Pancreas (tissue), 10 donors: ENCODE measurements at places on chromosomes 16 and 17. TPM values are rescaled to one million over a fixed set of nuclear protein-coding genes. Genes with fewer than 3 reads are reported as not detected.
A peak's percentile ranks its signal among the peaks of the same experiment; 100 is the strongest.

- no peak for DNase-seq
- H3K36me3 ChIP-seq = no peaks in the 10 kb centered on the region
- peak overlapping the region; percentile 33 for H3K4me3 ChIP-seq
Observed at GRCh38 chr17:46978489-46979146, 435 bp downstream of the RPRML start.

DNA sequence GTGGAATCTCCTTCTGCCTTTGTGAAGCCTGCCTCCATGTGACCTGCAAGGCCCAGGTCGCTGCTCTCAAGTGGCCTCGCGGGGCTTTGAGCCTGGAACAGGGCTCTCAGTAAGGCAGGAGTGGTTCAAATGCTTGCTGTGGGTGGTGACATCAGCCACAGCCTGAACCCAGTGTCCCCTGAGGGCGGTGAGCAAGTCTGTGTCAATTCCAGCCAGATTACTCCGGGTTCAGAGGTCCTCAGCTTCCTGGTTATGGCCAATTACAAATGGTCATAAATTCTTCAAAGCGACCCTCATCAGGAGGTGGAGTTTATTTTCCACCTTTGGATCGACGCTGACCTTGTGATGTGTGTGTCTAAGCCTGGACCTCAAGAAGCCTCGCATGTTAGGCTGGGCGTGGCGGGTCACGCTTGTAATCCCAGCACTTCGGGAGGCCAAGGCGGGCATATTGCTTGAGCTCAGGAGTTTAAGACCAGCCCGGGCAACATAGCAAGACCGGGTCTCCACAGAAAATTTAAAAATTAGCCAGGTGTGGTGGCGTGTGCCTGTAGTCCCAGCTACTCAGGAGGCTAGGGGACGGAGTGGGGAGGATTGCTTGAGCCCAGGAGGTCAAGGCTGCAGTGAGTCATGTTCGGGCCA lies 17.3 kb downstream of the LGALS3BP start:
- no peaks in the 10 kb centered on the region for H3K27me3 ChIP-seq
- H3K4me3 ChIP-seq = no peak overlapping the region
- no peak for DNase-seq
- no peak overlapping the region for H3K27ac ChIP-seq

GRCh38 chr17:7476494-7476893 lies 2.9 kb downstream of the ZBTB4 start:
- H3K4me1 ChIP-seq = peaks cover 22% of the 10 kb centered on the region
- DNase-seq = no peak
- H3K4me3 ChIP-seq = no peak overlapping the region
- no peaks in the 10 kb centered on the region for H3K36me3 ChIP-seq

- H3K27ac ChIP-seq = no peak overlapping the region
- no peak for DNase-seq
- peaks cover 13% of the 10 kb centered on the region for H3K4me1 ChIP-seq
- H3K36me3 ChIP-seq = no peaks in the 10 kb centered on the region
- H3K27me3 ChIP-seq = no peaks in the 10 kb centered on the region
Observed at GRCh38 chr16:53832896-53833544, 129.1 kb downstream of the FTO start.

DNA sequence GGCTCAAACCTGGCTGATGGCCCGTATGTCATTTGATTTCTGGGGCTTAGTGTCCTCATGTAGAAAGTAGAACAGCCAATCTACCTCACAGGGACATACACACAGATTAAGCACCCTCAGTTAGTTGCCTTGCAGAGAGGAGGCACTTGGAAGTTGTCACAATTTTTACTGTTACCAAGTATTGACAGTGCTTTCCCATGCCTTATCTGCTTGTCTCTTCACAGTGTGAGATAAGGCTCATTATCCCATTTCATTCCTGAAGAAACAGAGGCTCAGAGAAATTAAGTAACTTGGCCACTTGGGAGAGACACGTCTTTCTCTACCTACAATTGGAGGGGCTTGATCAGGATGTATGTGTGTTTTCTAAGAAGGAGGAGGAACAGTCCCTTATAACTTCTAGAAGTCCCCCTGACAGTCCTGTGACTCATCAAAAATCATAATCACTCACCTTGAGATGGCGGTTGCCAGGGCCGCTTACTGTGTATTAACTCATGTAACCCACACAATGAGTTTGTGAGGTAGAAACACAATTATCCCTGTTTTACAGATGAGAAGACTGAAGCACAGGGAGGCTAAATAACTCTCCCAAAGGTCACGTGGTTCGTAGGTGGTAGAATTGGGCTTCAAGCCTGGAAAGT lies 56.9 kb upstream of the LHX1 start:
- DNase-seq = no peak
- peaks cover 3% of the 10 kb centered on the region for H3K27me3 ChIP-seq
- H3K4me3 ChIP-seq = no peak overlapping the region
- H3K27ac ChIP-seq = no peak overlapping the region
- H3K36me3 ChIP-seq = no peaks in the 10 kb centered on the region

DNA sequence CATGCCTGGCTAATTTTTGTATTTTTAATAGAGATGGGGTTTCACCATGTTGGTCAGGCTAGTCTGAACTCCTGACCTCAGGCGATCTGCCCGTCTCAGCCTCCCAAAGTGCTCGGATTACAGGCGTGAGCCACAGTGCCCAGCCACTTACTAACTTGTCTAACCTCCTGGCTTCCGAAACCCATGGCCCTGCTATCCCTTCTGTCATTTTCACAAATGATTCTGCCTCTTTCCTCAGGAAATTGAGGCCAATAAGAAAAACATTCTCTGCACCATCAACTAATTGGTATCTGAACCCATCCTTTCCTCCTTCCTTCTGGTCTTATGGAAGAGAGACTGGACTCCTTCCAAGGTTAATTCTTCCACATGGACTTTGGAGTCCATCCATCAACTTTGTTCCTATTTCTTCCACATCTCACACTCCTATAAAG lies 27.9 kb upstream of the TNRC6A start:
- H3K4me3 ChIP-seq = no peak overlapping the region
- DNase-seq = no peak
- H3K4me1 ChIP-seq = peaks cover 5% of the 10 kb centered on the region
- H3K36me3 ChIP-seq = no peaks in the 10 kb centered on the region
- no peaks in the 10 kb centered on the region for H3K27me3 ChIP-seq

DNA sequence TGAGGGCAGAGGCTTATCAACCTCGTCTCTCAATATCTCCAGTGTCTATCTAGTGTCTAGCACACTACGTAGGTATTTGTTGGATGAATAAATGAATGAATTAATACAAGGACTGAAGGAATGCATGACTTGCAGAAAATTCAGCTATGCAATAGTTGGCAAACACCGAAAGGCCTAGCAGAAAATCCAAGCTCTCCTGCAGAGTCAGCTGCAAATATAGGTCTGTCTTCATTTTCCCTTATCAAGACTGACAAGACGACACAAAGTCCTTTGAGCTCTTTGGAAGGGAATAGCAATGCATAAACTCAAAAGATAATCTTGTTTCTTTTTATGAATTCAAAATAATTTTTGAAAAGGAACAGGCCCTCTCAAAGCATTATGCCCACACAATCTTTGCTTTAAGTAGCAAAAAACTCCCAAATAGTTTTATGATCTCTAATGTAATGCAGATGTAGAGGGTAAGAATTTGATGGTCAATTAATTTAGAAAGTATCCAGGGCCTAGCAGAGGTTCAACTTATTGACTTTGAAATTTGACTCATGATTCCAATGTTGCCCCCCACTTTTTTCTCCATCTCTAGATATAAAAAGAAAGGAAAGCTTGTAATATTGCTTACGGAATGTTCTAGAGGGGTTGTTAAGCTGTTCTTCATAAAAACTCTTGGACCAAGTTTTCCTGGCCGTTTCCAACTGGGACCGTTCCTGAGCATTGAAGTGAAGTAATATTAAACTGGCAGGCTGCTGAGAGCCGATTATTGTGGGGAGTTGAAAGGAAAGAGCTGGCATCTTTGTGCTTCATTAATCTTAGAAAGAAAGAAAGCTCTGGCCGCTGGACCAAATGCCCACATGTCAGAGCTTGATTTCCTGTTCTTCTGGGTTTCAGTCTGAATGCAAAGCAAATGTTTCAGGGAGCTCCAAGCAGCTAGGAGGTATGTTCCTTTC lies 227.3 kb downstream of the HS3ST3A1 start:
- no peaks in the 10 kb centered on the region for H3K36me3 ChIP-seq
- DNase-seq = no peak
- no peaks in the 10 kb centered on the region for H3K27me3 ChIP-seq
- H3K4me1 ChIP-seq = no peaks in the 10 kb centered on the region
- H3K4me3 ChIP-seq = no peak overlapping the region

- no peak overlapping the region for H3K27ac ChIP-seq
- no peaks in the 10 kb centered on the region for H3K4me1 ChIP-seq
- H3K4me3 ChIP-seq = no peak overlapping the region
- H3K27me3 ChIP-seq = no peaks in the 10 kb centered on the region
- no peak for DNase-seq
Observed at GRCh38 chr16:5003828-5004227, 29.9 kb downstream of the NAGPA start.

GRCh38 chr16:9008601-9009260 lies 45.0 kb upstream of the USP7 start:
- H3K4me1 ChIP-seq = peaks cover 4% of the 10 kb centered on the region
- H3K27ac ChIP-seq = no peak overlapping the region
- H3K36me3 ChIP-seq = no peaks in the 10 kb centered on the region
- H3K27me3 ChIP-seq = no peaks in the 10 kb centered on the region
- H3K4me3 ChIP-seq = no peak overlapping the region
- peak; percentile 74 for DNase-seq

GRCh38 chr16:88441460-88441859 lies 11.6 kb upstream of the ZFPM1 start:
- H3K27me3 ChIP-seq = no peaks in the 10 kb centered on the region
- no peaks in the 10 kb centered on the region for H3K36me3 ChIP-seq
- H3K27ac ChIP-seq = no peak overlapping the region
- H3K4me1 ChIP-seq = no peaks in the 10 kb centered on the region

GRCh38 chr16:63323722-63324705 lies 1287.8 kb upstream of the CDH8 start:
- H3K27ac ChIP-seq = no peak overlapping the region
- H3K4me3 ChIP-seq = no peak overlapping the region
- no peaks in the 10 kb centered on the region for H3K27me3 ChIP-seq

- H3K27me3 ChIP-seq = peaks cover 7% of the 10 kb centered on the region
Observed at GRCh38 chr17:79556271-79556670, 54.6 kb downstream of the RBFOX3 start.

GRCh38 chr17:10036511-10037061 lies 131.5 kb upstream of the RCVRN start:
- H3K27ac ChIP-seq = peak overlapping the region; percentile 11
- DNase-seq = no peak
- no peak overlapping the region for H3K4me3 ChIP-seq
- no peaks in the 10 kb centered on the region for H3K4me1 ChIP-seq
- H3K27me3 ChIP-seq = no peaks in the 10 kb centered on the region
- no peaks in the 10 kb centered on the region for H3K36me3 ChIP-seq

DNA sequence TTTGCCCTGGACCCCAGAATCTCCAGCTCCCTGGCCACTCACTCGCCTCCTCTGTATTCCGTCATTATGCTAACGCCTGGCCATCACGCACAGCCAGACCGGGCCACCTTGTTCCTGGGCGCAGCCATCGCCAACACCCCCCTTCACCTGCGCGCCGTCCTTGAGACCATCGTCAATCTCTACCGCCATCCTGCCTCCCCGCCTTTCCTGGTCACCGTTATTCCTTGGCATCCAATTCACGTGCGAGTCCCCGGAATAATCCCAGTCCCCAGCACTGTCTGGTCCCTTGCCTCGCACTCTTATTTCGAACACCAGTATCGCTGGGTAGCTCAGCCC lies 541 bp downstream of the VKORC1 start:
- peaks cover 6% of the 10 kb centered on the region for H3K4me1 ChIP-seq
- peak overlapping the region; percentile 73 for H3K27ac ChIP-seq
- H3K36me3 ChIP-seq = no peaks in the 10 kb centered on the region
- H3K27me3 ChIP-seq = no peaks in the 10 kb centered on the region

GRCh38 chr16:13957197-13958078 lies 37.5 kb downstream of the ERCC4 start:
- no peak for DNase-seq
- no peaks in the 10 kb centered on the region for H3K36me3 ChIP-seq
- peak overlapping the region; percentile 42 for H3K27ac ChIP-seq
- H3K4me3 ChIP-seq = peak overlapping the region; percentile 6
- H3K27me3 ChIP-seq = no peaks in the 10 kb centered on the region

GRCh38 chr17:14746822-14747602 lies 446.1 kb downstream of the HS3ST3B1 start:
- H3K27ac ChIP-seq = no peak overlapping the region
- H3K4me1 ChIP-seq = no peaks in the 10 kb centered on the region
- no peaks in the 10 kb centered on the region for H3K27me3 ChIP-seq

DNA sequence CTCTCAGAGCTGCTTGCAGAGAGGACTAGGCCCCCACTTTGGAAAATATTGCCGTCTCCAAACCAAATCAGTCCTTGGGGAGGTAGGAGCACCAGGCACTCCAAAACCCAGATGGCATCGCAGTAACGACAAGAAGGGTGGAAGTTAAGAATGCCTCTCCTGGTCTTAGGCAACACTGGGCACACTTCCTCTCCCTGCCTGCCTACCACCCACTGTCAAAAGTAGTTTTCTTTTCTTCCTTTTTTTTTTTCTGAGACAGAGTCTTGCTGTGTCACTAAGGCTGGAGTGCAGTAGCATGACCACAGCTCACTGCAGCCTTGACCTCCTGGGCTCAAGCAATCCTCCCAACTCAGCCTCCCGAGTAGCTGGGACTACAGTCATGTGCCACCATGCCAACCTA lies 47.2 kb downstream of the SRL start:
- no peaks in the 10 kb centered on the region for H3K36me3 ChIP-seq
- H3K4me1 ChIP-seq = no peaks in the 10 kb centered on the region
- DNase-seq = no peak

The KRT25 gene
- not detected for total RNA-seq

The MKS1 gene
- total RNA-seq = 7.0 TPM

The TBC1D3K gene
- not detected for total RNA-seq

The TRPV2 gene
- total RNA-seq = 14.7 TPM

The ASPHD1 gene
- total RNA-seq = 4.3 TPM

The TLCD1 gene
- 4.0 TPM for total RNA-seq

The HNF1B gene
- total RNA-seq = 28.1 TPM

The TBC1D3C gene
- 3.1 TPM for total RNA-seq

The KRTAP17-1 gene
- not detected for total RNA-seq

The SLC5A10 gene
- not detected for total RNA-seq

The SPIRE2 gene
- total RNA-seq = 2.7 TPM

The GPR139 gene
- not detected for total RNA-seq

The EVPLL gene
- total RNA-seq = not detected
